ENCODE measurements at places on chromosomes 11 and 22.

DNA sequence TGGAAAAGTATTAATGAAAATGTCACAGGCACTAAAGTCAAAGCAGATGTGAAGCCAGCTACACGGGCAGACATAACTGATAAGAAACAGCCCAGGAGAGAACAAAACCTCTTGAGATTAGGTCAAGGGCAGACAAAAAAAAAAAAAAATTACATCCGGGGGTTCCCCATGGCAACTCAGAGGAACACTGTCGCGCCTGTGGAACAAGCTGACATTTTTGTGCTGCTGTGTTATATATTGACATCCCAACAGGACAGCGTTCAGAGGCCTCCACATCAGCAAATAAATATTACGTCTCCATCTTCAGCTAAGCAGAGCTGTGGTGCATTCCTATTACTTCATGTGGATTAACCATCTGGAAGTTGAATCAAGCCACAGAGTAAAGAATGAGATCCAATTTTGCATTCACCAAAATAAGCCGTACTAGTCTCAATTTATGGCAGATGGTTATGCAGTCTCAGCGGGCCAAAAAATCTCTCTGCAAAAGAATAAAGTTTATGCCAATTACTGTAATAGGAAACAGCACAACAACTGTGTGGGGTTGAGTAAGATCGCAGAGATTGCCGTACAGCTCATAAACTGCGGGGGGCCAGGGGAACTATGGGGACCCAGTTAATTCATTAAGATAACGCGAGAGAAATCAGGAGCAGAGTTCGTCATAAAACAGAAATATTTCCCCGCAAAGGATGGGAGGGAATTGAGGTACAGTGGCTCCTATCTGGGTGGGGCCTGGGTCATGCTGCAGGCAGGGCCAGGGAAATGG, 41.3 kb upstream of the MN1 start:
- DNase-seq = no peak

DNA sequence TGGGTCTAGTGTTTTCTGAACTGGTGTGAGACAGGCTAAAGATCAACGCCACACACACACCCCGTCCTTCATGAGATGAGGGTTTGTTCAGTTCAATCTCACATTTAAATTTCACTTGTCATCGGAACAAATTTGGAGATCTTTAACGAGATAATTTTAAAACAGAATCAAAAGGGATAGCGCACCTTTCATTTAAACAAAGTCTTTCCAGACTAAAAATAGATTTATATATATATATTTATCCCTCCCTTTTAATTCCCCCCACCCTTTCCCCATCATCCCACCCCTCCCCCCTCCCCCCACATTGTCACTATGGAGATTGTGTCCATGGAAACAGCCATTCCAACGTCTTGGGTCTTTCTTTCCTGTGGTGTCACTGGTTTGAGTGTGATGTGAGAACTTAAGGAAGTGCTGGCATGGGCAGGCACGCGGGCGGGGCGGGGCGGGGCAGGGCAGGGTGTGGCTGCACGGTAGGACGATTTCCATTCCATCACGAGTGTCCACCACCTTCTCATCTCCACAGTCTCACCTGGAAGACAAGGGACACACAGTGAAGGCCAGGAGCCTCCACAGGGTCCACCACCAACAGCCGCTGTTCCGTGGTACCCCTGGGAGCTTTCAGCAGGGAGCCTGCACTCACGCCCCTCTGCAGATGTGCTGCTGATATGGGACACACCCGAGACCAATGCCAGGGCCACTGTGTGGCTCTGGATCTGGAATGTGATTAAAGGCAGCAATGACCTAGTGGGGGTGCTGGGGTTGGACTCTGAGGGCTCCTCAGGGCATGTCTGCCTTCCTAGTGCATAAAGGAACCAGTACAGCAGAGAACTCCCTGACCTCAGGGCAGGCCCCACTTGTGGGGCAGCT, 30.5 kb upstream of the CYP2D6 start:
- no peak for DNase-seq

GRCh38 chr11:119624102-119624615, 104.8 kb downstream of the NECTIN1 start:
- no peak for DNase-seq

GRCh38 chr11:9887472-9887871, 223.6 kb downstream of the SWAP70 start:
- DNase-seq = no peak

DNA sequence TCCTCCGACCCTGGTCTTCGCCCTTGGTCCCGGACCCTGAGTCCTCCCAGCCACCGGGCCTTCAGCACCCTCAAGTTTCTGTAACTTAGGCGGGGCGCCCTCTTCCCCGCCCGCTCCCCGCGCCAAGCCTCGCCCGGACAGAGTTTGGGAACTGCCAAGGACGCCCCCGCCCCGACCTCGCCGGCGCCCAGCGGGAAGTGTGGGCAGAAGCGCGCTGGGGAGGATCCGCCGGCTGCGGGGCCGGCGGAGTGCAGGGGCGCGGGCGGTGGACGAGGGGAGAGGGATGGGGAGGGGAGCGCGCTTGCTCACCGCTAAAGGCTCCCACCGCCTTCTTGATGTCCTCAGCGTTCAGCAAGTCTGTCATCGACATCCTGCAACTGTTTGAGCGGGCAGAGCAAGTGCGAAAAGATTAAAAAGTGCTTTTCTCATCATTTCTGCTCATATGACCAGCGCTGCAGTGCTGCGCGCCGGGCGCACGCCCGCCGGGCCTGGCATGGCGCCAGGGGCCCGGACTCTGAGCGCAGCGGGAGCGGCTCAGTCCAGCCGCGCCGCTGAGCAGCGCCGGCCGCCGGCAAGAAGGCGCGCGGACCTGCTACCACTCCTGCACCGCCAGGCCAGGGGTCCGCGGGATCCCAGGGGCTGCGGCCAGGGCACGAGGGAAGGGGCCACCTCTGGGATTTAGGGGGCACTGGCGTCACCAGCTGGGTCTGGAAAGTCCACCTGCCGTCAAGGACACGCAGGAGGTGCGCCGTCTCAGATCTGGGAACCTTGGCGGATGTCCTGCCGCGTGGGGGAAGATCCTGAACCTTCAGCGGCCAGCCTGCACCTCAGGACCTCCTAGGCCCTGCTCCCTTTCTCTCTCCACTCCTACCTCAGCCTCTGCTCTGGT, at the start of gene PVALB:
Gene PVALB (minus strand): TSS at position 400 of the 889 bp plus-strand sequence. CDS start 30 bp downstream, at position 370.
- no peak for DNase-seq

DNA sequence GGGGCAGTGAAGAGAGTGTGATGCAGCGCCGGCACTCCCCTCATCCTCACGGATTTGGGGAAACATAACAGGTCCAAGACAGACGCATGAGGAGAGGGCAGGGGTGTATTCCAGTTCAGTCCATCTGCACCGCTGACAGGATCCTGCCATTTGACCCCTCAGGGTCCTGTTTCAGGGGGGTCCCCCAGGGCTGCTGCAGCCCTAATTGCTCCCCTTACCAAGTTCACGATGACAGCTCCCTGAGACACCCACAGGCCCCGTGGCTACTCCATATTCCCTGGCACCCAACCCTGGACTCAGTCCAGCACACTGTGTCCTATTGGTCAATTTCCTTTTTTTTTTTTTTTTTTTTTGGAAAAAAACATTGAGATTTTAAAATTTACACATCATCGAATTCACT, 41.5 kb downstream of the SHANK2 start:
- no peak for DNase-seq

DNA sequence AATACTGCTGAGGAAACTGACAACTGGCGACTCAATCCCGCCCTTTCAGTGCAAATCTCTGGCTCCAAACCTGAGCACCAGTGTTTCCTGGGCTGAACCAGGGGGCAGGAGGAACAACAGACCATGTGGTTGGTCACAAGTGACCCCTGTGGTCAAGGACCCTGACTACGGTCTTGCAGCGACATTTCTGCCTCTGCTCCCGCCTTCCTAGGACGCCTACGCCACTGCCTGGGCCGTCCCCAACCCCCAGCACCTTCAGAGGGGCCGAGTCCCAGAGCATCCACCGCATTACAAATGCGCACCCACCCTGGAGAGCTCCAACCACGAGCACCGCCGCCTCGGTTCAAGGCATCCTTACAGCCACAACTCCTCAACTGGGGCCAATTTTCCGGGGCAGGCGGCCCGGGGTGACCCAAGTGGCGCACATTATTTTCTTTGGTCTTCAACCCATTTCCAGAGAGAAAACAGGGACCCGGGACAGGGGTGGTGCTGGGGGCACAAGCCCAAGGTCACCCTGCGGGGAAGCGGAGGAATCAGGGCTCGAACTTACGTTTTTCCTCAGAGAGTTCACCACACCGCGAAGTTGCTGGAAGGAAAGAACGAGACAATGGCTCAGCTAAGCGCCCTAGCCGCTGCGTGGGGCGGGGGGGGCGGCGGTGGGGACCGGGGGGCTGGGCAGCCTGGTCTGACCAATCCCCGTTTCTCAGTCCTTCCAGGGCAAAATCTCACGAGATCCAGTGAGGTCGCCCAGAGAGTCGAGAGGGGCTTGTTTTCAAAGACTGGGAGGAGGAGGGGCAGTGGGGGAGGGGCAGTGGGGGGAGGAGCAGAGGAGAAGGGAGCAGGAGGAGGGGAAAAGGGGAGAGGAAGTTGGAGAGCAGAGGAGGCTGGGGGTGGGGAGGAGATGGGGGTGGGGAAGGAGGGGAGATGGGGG, 1.8 kb downstream of the PRAME start:
- DNase-seq = no peak

DNA sequence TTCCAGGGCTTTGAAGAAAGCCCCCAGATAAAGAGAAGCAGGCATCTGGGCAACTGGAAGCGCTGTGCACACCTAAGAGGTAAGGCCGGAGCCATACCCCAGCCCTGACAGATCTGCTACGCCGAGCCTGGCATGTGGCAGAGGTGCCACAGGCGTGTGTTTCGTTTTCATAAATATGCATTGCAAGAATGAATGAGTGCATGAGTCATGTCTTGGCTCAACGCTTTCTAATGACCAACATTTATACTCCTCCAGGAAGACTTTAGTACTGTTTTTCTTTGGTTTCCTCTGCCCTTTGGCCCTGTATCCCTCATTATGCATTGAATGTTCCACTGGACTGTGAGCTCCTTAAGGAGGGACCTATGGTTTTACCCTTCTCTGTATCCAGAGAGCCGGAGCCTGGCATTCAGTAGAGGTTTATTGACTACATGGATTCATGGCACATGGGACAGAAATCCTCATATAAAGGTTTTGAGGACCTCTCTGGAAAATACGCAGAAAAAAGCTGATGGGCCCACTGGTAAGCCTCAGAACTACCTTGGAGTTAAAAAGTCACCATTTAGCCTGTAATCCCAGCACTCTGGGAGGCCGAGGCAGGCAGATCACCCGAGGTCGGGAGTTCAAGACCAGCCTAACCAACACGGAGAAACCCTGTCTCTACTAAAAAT, 38.9 kb upstream of the CSNK2A3 start:
- DNase-seq = no peak

DNA sequence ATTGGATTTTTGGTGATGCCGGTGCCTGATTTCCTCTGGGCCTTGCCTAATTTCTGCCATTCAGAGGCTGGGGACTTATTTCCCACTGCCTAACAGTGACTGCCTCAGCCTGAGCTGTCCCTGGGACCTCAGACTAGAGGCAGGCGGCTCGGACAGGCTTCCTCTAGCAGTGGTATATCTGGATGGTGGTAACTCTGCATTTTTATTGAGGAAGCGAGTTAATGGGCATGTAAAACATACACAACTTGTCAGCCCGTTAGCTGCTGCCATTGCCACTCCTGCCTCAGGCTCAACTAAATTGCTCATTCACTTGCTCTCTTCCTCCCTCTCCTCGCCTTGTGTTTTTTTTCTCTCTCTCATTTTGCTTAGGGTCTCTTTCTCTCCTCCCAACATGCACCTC, 561.6 kb downstream of the BUD13 start:
- no peak for DNase-seq

DNA sequence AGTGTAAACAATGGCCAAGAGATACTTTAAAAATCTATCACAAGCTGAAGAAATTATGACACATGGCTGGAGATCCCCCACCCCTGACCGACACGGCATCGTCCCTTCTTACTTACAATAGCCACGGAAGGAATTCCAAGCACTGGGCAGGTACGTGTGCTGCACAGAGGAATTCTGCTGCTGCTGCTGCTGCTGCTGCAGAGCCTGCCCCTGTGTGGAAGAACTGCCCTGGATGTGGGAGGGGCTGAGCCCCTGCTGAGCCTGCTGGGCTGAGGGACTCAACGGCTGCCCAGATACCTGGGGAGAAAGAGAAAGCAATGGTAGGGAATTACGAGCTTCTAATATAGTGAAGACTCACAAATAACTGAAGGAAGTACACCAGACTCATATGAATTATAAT, 15.0 kb upstream of the NFRKB start:
- DNase-seq = no peak

DNA sequence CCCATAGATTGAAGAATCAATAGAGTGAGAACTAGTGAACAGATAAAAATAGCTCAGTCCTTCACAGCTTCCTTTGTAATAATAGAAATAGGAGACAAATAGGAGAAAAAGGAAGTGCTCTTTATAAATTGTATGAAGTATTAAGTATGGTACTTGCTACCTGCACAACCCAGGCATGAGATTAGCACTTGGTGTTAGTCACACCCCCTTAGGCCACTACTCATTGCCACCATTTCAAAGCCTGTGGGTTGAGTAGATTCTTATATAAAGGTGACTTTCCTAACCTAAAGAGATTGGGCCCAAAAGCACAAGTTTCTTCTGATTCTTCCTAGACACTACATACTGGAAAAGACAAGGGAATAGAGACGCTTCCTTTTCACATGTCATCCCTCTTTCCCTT, 37.7 kb upstream of the ADORA2A start:
- DNase-seq = no peak

All from stimulated activated naive B cell treated with anti-CD40 and anti-IgM and Interleukin-4, amounts not matched to agents 10 μg/mL and 1 μg/mL and 100 μg/mL, for 72 hours (primary cell).